ENCODE measurements at places on chromosomes 3 and 15. TPM values are rescaled to one million over a fixed set of nuclear protein-coding genes. Genes with fewer than 3 reads are reported as not detected.

GRCh38 chr3:32381922-32382321, 9.7 kb upstream of the CMTM7 start:
- no peak for DNase-seq

EBLN2 gene
- 4.3 TPM for total RNA-seq

- DNase-seq = no peak
Observed at GRCh38 chr15:66997212-66997611, 68.2 kb upstream of the SMAD3 start.

DNA sequence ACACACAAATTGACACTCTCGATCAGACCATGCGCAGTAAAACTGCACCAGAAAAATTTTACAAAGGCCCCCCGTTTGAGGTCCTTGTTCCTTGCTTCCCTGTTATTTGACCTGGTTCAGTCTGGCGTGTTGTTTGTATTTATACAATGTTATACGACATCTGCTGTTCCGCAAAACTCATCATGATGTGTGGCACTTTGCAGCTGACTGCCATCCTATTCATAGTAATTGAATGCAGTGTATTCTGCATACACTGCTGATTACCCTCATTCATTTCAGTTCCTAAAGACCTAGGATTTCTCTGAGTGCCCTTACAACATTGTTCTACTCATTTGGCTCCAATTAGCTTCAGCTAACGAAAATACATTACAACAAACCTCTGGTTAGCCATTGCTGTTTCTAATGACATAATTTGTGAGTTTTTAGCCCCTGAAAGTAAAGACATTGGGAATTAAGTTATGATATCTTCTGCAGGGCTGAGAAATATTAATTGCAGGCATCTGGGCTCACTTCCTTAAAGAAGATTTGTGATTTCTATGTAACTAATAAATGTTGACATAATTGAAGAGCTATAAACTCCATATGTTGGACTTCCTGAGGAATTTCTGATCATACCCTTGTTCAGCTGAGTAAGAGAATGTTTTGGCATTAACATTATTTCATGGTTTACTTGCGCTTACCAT, 75.7 kb downstream of the C3orf38 start:
- DNase-seq = no peak

- no peak for DNase-seq
Observed at GRCh38 chr3:55330355-55330754, 156.8 kb downstream of the WNT5A start.

DNA sequence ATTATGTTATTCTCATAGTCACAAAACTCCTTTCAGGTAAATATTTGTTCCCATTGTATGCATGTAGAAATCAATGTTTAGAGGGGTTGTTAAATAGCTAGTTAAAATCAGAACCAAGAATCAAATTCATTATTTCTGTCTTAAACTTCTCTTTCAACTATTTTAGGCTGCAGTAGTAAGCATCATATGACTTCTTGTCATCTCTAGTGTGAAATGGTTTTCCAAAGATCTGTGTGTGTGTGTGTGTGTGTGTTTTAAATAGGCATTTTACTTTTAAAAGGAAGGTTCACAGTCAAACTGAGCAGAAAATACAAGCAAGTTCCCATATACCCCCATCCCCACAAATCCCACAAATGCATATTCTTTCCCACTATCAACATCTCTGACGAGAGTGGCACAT, 506.5 kb downstream of the LPP start:
- DNase-seq = no peak

DNA sequence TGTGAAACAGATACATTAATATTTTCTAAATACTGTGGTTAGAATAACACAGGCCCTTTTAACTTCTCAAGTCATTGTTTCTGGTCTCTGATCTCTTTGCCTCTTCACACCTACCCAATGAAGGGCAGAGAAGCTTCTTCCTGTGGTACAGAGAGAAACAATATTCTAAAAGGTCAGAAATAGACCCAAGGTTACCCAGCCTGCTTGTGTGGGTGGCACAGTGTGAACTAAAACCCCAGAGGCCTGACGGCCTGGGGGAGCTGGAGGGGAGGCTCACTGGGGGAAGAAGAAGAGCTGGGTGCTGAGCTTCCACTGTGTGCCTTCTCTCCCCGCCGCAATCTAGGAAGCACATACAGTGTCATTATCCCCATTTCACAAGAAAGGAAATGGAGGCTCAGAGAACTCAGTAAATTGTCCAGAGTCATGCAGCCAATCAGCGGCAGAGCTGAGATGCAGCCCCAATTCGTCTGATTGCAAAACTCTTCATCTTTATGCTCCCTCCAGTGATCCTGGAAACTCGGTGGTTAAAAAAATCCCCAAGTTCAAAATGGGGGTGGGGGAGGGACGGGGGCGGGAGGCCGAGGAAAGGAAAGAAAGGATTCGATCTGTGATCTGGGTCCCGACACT, 64.1 kb upstream of the HEG1 start:
- DNase-seq = peak; percentile 59

NRROS gene
- 5.3 TPM for total RNA-seq

AADACL2 gene
- total RNA-seq = not detected

DNA sequence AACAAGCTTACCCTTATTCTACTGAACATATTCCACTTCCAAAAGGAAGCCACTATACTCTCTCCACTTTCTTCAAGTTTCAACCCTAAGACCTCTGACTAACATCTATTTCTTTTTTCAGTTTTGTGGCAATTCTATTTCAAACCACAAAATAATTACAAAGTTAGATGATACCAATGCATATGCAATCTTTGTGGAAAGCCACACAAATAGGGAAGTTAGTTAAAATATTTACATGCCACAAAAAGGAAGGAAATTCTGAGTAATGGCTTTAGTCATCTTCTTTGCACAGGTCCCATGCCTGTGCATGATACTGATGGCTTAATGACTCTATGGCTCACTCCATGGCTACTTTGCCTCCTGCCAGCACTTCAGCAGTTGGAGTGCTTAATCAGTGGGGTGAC, 57.0 kb upstream of the MCTP2 start:
- DNase-seq = no peak

HES1 gene
- 49.4 TPM for total RNA-seq

DNA sequence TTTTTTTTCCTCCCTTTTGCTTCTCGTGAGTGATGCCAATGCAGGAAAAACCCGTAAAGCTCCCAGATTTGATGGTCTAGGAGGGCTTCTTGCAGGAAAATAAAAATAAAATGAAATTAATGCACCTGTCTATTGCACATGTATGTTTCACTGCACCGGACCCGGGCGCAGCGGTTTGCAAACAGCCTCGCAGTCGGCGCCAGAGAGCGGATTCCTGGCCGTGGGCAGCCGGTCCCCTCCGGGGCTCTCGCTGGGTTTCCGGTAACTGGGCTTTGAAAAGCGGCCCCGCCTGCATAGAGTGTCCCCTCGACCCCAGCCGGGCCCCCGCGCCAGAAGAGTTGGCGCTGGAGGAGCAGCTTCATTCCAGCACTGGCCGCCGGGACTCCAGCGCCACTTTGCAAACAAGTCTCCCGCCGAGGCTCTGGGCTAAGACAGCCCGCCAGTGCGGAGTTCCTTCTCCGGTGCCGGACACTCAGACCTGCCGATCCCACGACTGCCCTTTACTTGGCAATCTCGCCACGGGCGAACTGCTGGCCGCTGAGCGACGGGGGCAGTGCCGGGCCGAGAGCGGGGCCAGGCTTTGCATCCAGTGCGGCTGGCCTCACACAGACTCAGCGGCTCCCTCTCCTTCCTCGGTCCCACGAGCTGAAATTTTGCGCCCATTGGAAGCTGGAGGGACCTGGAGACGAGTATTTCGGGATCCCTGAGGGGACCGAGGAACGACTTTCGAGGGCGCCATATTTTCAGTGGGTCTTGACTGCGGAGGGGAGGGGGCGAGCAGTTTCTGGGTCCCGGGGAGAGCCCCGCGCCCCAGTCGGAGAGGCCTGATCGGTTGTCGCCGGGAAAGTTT, 225.9 kb upstream of the C2CD4B start:
- DNase-seq = peak; percentile 82

GRCh38 chr15:98878172-98878571, 129.4 kb downstream of the PGPEP1L start:
- no peak for DNase-seq

C3orf22 gene
- not detected for total RNA-seq

DNA sequence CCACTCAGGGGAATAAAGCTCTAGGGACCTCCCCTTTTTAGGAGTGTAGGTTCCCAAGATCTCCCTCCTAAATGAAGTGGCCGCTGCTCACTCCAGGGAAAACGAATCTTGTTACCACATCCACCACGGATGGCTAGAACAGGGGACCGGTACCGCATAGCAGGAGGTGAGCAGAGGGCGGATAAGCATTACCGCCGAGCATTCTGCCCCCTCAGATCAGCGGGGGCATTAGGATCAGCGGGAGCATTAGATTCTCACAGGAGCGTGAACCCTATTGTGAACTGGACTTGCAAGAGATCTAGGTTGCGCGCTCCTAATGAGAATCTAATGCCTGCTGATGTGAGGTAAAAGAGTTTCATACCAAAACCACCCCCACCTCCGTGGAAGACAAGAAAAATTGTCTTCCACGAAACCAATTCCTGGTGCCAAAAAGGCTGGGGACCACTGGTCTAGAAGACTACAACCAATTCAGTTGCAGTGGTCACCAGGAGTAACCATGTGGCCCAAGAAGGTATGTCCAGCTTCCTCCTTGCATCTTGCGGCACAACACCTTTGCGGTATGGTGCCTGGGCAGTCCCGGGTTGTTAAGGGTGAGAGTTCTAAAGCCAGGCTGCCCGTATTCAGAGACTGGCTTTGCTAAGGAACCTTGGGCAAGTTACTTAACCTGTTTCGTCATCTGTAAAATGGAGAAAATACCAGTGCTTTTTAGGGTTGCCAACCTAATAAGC, 1.1 kb upstream of the SS18L2 start:
- DNase-seq = no peak

DNA sequence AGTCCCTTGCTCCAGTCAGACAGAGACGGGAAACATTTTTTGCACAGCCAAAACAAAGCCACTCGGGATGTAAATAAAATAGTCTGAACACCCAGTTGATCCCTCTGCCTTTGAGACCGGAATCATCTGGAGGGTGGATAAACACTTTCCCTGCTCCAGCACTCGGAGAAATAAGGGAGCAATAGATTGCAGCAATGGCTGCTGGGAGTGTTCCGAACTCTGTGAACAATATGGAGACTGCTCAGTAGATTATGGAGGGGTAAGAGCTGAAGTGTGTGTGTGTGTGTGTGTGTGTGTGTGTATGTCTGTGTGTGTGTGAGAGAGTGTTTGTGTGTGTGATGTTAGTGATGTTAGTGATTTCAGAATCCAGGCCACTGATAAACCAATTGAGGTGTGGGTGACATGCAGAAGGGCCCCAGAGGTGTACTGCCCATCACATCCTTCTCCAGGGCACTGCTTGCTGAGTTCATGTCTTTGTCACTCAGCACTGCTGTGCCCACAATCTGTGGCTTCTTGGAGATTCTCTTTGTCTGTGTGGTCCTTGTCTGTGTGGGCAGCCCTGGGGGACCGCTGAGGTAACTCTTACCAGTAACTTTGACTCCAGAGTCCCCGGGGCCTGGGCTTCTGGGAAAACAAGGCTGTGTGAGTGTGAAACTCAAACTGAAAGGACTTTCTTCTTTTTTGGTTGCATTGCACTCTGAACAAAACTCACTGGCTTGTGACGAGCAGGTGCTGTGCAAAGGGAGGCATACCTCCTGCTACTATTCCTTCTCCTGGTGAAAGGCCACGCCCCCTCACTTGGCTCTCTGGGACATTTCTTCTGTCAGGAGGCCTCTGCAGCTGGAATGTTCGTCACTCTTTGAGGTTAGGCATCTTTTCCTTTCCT, 23.0 kb downstream of the CRYGS start:
- DNase-seq = no peak

PLCB2 gene
- total RNA-seq = 13.9 TPM

DNA sequence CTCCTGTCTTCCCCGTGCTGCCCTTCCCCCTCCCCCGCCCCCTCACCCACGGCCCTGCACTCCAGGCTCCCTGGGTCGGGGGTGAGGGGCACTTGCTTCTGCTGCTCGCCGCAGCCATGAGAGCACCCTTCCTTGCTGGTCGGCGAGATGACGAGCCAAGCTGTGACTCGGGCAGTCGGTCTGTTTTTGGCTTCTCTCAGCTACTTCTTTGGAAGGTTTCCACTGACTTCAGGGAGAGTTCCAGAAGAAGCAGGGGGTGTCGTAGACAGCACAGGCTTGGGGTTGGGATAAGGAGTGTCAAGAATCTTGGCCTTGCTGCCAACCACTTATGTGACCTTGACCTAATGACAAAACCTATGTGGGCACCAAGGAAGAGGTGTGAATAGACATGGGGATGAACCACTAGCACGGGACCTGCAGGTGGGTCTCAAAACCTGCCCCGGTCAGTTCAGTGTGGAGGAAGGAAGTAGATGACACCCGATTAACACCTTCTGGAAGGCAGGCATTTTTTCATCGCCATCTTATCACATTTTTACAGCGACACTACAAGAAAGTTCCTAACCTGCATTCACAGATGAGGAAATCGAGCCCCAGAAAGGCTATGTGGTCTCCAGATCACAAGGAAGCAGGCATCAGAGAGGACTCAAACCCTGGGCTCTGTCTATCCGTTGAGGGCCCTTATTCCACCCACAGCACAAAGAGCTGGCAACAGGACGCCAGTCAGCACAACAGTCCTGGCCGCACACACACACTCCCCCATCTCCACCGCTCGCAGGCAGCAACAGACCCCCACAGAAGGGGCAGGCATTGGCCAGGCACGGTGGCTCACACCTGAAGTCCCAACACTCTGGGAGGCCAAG, 120.9 kb downstream of the LIPC start:
- DNase-seq = no peak

DNA sequence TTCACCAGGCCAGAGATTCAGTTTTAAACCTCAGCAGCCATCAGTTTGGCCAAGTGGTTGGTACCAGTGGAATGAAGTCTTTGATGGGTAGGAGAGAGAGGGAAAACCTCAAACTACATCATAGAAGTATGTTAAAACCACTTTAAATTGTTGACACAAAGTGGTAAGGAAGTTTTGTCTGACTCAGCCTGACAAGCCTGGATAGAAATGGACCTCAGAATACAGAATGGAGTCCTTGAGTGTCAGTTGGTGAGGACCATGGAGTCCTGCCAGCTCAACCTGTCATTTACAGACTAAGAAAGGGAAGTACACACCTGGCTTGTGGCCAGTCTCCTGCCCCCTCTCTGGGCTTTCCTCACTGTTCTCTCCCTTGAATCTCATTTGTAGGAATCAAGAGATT, 12.1 kb downstream of the EAF1 start:
- no peak for DNase-seq

Measured in H7 (cell line).